ENCODE measurements at places on chromosomes 7 and 10.

DNA sequence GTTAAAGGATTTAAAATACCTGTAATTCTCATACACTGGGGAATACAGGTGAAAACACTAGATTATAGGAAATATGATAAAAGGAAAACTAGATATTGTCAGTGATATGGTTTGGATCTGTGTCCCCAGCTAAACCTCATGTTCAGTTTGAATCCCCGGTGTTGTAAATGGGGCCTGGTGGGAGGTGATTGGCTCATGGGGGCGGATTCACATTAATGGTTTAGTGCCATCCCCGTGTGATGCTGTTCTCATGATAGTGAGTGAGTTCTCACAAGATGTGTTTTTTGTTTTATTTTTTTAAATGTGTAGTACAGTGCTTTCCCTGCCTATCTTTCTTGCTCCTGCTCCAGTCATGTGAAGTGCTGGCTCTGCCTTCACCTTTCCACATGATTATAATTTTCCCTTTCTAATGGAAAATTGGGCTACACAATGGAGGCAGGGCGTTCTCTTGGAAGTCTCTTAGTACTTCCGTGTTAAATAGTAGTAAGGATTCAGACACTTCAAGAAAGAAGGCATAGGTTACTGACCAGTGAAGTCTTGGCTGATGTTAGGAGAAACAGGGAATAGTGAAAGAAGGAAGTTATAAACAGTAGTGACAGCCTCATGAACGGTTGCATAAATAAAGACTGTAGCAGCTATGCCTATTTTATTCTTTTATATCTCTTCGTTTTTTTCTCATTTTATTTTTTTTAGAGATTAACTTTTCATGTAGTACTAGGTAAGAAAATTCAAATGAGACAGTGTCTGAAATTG, 386.4 kb downstream of the SUGCT start:
- DNase-seq = no peak

- DNase-seq = no peak
These were observed 79.7 kb downstream of the CPVL start for GRCh38 chr7:29066641-29067040.

DNA sequence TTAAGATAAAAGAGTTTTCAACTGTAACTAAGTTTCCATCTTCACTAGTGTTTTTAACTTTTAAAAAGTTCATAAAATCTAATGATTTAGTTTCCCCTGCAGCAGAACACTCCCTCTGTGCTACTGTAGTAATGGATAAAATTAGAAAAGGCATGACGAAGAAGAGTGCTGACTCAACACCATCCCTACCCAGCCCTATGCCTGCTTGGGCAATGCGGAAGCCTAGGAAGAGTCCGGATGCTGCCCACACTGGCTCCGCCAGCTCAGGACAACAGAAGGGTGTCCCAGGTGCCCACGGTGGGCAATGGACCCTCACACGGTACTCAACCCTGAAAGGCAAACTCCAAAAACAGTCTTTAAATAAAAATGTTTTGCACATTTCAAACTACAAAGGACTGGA, 118.2 kb downstream of the LARP4B start:
- no peak for DNase-seq

DNA sequence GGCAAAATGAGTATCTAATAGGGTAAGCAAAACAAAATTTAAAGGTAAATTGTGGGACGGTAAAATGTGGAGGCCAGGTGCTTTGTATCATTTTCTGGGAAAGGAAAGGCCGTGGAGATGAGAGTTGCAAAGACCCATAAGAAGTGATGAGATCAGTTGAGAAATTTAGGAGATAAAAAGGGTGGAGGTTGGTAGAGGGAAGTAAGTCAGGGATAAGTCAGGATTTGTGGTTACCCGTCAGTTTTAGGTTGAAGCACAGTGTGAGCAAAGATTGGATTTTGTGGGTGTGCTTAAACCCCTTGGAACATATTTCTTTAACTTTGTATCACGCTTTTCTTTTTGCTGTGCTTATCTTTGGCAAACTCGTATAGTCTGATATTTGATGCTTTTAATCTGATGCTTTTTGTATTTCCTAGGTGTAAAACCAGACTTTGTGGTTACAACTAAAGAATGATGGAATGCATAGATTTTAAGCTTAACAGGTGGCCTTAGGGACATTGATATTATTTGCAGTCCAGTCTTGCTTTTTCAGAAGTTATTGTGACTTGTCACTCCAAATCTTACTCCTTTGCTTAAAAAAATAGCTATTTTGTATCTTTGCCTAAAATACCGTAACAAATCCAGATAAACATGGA, 1.2 kb downstream of the BTRC start:
- DNase-seq = no peak

GRCh38 chr7:70171369-70171920, 573.2 kb downstream of the AUTS2 start:
- no peak for DNase-seq

GRCh38 chr10:9452056-9452455, 1397.6 kb downstream of the GATA3 start:
- no peak for DNase-seq

DNA sequence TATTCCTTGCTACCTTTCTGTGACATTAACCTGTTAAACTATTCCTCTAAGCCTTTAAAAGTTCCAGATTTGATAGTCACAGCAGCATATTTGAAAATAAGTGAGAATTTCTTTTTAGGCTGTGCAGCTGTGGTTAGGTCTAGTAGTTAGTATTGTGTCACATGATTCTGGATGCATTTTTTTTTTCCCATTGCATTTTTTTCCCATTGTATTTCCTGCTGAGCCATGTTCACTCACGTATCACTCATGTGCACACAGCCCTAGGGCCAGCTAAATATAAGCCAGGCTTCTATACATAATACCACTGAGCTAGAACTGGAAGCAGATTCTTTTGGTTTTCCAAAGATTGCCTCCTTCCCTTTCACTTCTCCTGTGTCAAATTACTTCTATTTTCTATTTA, 37.4 kb downstream of the DNAJC9 start:
- DNase-seq = no peak

DNA sequence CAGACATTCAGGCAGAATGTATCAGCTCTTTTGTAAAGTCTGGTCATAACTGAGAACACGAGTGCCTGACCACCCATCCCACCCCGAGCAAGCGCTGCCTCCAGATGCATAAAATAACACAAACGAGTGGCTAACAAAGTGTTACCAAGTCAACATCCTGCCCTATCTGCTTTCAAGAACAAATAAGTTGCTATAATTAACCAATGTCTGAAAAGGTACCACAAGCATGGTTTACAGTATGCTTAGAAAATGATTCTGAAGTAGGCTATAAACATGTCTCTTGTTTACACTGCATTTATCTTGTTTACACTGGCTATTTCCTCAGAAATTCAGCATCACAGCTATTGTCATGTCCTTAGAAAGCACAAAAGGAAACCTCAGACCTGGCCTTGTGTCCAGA, 49.5 kb downstream of the PIK3AP1 start:
- no peak for DNase-seq

DNA sequence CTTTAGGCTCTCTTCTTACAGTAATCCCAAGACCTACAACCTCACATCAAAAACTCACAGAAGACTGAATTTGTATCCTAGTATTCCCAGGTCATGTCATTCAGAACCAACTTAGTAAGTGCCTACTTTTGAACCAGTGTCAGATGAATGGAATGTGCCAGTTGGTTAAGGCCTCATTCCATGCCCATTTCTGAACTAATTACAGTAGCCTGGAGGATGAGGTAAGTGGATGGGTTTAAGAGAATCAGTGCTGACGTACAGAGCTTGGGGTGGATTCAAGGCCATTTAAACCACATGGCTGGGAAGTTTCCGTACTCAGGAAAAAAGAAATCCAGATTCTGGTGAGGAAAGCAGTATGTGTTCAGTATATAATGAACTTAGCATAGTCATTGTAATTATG, 21.9 kb upstream of the FOXP2 start:
- no peak for DNase-seq

GRCh38 chr7:31850601-31851000, 163.6 kb downstream of the PPP1R17 start:
- DNase-seq = no peak

GRCh38 chr7:13989126-13989948, at the start of gene ETV1:
Gene ETV1, minus strand, starts transcription at chr7:13989666. Its CDS starts 614 bp downstream, at chr7:13989052.
- peak; percentile 79 for DNase-seq

- no peak for DNase-seq
These were observed 56.6 kb upstream of the ANK3 start for GRCh38 chr10:60446070-60446833.

- DNase-seq = no peak
These were observed 68.9 kb upstream of the NMT2 start for GRCh38 chr10:15237351-15237750.

- no peak for DNase-seq
These were observed 74.7 kb downstream of the CACNB2 start for GRCh38 chr10:18214691-18215563.

DNA sequence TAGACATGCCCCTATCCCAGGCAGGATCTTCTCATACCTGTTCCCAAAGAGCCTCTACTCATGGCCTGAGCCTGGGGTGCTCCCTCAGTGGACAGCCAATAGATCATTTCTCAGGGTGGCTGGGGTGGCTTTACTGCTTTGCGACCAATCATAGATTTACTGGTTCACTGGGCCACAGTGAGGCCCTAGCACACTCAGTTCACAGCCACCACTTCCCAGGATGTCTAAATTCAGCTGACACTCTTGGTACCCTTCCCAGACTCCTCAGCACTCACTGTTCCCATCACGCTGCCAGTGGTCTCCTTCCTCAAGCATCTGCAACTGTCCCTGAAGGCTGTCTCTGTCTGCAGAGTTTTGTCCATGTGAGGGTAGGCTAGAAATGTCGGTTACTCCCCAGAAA, 50.6 kb downstream of the ARHGAP22 start:
- DNase-seq = no peak

All from amniotic stem cell (primary cell).